ENCODE measurements at places on chromosomes 5 and 9. TPM values are rescaled to one million over a fixed set of nuclear protein-coding genes. Genes with fewer than 3 reads are reported as not detected.

DNA sequence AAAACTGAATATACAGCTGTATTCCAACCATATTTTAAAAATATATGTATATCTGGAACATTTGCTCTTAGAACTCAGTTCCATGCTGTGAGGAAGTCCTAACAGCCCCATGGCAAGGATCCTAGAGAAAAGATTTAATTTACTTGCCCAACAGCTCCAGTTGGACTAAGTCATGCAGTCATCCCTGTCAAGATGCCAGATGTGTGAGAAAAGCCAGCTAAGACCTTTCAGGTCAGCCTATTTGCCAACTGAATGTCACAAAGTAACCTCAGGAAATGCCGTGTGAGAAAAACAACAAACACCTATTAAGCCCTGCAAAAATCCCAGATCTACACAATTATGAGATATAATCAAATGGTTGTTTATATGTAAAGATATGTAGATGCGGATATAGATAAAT lies 416.3 kb downstream of the NR2F1-AS1 start:
- DNase-seq: no peak

DNA sequence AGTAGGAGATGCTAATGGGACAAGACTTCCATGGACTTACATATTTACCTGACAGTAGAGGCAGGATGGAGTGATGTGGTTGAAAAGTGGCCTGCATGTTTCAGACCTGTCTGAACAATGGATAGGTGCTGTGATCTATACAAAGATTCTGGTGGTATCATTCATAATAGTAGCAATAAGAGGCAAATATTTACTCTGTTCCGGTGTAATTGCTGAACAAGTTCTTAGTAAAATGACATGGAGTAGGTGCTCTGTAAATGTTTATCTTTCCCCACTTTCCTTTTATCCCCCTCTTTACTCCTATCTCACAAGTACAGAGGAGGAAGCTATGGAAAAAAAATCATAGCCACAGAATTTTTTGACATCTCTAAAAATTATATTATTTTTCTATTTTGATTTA lies 159.0 kb upstream of the SLC12A2 start:
- no peak for DNase-seq

DNA sequence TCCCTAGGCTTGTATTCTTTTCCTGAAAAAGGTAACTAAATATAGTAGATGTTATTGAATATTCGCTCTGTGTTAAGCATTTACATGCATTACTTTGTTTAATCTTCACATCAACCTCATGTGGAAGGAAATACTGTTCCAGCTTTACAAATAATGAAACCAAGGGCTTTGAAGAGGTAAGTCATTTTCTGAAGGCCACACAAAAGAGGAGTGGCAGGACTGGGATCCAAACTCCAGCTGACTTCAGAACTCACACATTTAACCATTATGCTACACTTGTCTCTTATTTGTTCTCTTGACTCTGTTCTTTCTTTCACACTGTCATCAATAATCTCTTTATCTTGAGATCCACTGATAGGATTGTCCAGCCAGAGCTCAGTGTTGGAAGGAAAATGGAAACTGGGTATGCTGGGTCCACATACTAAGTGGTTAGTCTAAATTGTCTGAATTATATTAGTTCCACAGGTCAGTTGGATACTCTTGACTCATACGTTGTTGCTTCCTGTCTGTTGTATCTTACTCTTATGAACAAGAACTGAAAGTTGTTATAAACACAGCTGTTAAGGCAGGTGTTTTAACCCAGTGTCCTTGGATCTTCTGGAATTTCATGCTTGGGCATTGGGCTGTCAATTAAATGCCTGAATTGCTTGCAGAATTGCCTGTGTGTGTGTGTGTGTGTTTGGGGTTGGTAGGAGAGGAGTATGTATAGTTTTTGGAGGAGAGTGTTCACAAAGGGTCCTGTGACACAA lies 65.6 kb downstream of the TLE4 start:
- DNase-seq: no peak

DNA sequence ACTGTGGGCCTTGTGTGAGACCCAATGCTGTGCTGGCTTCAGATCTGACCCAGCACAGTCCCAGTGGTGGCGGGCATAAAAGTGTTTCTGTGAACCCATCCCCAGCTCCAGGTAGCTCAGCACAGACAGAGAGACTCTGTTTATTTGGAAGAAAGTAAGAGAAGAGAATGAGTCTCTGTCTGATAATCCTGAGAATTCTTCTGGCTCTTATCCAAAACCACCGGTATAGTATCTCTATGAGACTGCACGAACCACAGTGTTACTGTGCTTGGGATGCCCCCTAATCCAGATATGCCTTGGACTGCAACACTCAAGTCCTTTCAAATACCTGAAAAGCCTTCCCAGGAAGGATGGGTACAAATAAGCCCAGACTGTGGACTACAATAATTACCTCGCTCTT lies 1660.8 kb upstream of the ACO1 start:
- no peak for DNase-seq

Gene TMC1
- not detected for total RNA-seq

All from chondrocyte (in vitro differentiated cells).